ENCODE measurements at places on chromosomes 12 and 14.

- DNase-seq: no peak
Measured at GRCh38 chr14:54845641-54846040, 57.0 kb downstream of the GCH1 start.

GRCh38 chr14:99568567-99569560 lies 35.1 kb downstream of the CCDC85C start:
- no peak for DNase-seq

GRCh38 chr12:117671734-117672133 lies 297.1 kb downstream of the KSR2 start:
- no peak for DNase-seq

DNA sequence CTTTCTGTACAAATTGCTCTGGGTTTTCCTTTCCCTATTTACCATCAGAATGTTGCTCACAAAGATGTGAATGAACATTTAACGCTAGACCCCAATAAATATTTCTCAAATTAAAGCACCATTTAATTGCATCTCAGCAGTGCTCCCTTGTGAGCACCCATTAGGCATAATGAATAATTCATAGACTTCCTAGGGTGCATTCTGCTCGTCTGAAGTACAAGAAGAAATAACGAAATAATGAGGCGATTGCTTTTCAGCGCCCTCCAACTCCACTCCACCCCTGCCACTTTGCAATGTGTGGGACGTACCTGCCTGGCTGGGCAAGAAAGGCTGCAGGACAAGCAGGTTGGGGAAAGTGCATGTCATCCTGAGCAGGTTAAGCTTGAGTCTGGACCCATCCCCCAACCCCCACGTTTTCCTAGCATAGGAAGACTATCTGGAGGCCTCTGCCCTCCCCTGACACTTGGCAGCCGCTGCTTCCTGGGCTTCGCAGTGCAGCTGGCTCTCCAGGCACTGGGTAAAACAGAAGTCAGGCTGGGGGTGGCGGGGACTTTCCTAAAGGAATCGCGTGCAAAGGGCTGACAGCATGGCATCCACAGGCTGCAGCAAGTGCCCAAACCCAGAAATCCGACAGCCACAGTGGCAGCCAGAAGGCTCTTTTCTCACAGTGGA lies 253.7 kb downstream of the DUSP6 start:
- no peak for DNase-seq

DNA sequence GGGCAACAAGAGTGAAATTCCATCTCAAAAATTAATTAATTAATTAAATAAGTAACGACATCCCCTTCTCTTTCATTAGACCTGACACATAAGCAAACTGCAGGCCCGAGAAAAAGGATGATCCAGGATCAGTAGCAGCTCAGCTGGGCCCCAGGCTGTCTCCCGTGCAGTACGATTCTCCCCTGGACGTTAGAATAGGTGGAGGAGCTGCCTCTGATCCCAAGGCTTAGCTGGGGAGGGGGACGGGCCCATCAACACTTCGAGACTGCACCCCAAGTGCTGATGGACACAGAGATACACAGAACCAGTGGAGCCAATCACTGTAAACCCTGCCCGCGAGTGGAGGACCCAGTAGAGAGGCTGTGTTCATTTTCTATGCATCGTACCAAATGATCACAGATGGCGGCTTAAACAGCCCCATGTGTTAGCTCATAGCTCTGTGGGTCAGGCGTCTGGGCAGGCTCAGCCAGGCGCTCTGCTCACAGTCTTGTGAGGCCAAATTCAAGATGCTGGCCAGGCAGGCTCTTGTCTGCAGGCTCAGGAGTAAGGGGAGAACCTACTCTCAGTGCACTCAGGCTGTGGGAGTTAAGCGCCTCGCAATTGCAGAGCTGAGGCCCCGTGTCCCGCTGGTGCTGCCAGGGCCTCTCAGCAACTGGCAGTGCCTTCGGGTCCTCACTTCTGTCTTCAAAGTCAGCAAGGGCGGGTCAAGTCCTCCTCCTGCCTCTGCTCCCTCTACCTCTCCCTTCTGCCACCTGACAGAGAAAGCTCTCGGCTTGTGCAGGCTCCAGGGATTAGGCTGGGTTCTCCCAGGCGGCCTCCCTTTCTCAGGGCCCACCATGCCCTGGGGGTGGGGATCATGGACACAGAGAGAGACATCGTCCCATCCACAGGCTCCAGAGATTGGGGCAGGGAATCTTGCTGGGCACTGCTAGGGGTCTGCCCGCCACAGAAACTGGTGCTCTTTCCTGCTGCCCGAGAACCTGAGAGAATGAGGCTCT lies 26.4 kb downstream of the RIMBP2 start:
- DNase-seq: no peak

- DNase-seq: no peak
Measured at GRCh38 chr12:53956914-53957536, 2.3 kb downstream of the HOXC12 start.

- DNase-seq: no peak
Measured at GRCh38 chr12:68455691-68456345, 123.7 kb upstream of the MDM1 start.

- DNase-seq: no peak
Measured at GRCh38 chr12:98417266-98417665, 98.1 kb upstream of the TMPO start.
